ENCODE measurements at places on chromosomes 2 and 18. TPM values are rescaled to one million over a fixed set of nuclear protein-coding genes. Genes with fewer than 3 reads are reported as not detected.
A peak's percentile ranks its signal among the peaks of the same experiment; 100 is the strongest.

DNA sequence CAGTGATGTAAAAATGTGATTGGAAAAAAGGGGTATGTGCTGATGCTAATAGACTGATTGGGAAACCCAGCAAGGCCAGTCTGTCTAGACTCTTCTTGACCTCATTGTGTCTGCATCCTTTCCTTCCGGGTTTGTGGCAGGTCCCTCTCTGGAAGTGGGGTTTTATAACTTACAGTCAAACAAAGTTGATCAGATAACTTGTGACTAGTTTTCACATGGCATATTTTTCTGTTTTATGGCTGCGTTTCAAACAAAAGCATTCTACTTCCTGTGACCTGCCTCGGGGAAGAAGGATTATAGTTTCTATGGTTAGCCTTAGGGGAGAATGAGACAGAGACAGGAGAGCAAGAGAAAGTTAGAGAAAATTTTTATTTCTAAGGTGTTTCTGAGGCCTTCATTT, 188.7 kb upstream of the HNMT start:
- peak; percentile 22 for DNase-seq

DNA sequence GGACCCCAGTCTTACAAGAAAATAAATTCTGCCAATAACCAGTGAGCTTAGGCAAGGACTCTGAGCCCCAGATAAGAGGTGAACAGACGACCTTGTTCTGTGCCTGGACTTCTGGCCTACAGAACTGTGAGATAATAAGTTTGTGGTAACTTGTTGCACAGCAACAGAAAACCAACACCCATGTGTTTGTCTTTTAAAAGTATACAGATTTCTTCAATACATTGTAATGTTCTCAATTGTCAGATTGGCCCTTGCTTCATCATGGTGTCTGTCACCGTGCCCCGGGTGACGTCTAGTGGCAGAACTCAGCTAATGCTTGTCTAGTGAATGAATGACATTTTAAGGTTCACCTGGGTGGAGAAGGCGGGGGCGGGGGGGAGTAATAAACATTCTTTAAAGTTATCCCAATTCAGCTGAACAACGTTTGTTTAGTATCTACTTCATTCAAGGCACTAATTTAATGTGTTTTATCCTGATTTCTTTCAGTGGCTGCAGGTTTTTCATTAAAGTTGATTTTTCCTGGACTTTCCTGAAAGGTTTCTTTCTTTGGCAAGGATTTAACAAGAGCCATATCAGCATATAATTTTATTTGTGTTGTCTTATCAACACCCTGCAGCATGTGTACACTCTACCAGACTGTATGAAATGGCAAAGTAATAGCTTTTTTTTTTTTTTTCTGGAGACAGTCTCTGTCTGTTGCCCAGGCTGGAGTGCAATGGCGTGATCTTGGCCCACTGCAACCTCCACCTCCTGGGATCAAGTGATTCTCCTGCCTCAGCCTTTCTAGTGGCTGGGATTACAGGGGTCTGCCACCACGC, 123.8 kb upstream of the DLX2 start:
- peak; percentile 39 for DNase-seq

DNA sequence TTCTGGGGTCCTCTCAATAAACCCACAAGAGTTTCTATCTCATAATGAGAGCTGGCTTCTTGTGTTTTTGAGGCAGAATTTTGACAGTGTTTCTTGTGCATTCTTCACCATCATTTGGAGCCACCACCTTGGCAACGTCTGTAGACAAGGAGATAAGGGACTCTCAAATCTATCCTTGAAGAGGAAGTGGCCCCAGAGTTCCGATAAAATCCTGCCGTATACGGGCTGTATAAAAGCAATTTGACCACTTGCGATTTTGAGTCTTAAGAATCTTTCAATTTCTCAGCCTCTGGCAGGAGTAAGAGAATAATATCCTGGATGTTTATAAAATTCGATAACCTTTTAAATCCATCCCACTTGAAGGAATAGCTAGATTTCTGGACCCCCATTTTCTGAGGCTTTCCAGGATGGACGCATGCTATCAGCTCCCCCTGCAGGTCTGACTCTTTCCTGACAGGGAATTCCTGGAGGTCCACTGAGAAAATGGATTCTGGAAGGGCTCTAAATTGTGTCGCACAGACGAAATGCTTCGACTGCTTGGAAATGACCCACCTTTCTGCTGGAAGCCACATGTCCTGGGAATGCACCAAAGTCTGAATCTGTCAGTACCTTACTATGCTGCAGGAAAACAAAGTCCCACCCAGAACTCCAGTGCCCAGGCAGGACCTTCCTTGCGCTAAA, 54.1 kb downstream of the E2F6 start:
- peak; percentile 71 for DNase-seq

DNA sequence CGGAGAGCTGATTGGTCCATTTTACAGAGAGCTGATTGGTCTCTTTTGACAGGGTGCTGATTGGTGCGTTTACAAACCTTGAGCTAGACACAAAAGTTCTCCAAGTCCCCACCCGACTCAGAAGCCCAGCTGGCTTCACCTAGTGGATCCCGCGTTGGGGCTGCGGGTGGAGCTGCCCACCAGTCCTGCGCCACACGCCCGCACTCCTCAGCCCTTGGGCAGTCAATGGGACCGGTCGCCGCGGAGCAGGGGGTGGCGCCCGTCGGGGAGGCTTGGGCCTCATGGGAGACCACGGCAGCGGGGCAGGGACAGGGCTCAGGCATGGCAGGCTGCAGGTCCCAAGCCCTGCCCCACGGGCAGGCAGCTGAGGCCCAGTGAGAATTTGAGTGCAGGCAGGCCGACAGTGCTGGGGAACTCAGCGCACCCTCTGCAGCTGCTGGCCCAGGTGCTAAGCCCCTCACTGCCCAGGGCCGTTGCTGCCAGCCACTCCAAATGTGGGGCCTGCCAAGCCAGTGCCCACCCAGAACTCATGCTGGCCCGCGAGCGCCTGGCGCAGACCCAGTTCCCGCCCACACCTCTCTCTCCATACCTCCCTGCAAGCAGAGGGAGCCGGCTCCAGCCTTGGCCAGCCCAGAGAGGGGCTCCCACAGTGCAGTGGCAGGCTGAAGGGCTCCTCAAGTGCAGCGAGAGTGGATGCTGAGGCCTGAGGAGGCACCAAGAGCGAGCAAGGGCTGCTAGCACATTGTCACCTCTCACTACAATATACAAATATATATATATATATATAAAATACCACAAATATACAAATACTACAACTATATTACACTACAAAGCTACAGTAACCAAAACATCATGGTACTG, 100.7 kb downstream of the SPIRE1 start:
- DNase-seq, result no peak

- no peak for DNase-seq
These were observed 223.8 kb downstream of the FBXO15 start for GRCh38 chr18:73923866-73924265.

GRCh38 chr2:158699323-158699722, 95.8 kb upstream of the DAPL1 start:
- no peak for DNase-seq

CMPK2 gene
- 6.5 TPM for total RNA-seq

KCNE4 gene
- total RNA-seq, result not detected

ERFE gene
- total RNA-seq, result 7.4 TPM

Measured in PC-3 (cell line).